ENCODE measurements at places on chromosomes 12 and 14.

GRCh38 chr12:103336940-103337339 is 158.8 kb downstream of the C12orf42 start:
- DNase-seq: no peak

DNA sequence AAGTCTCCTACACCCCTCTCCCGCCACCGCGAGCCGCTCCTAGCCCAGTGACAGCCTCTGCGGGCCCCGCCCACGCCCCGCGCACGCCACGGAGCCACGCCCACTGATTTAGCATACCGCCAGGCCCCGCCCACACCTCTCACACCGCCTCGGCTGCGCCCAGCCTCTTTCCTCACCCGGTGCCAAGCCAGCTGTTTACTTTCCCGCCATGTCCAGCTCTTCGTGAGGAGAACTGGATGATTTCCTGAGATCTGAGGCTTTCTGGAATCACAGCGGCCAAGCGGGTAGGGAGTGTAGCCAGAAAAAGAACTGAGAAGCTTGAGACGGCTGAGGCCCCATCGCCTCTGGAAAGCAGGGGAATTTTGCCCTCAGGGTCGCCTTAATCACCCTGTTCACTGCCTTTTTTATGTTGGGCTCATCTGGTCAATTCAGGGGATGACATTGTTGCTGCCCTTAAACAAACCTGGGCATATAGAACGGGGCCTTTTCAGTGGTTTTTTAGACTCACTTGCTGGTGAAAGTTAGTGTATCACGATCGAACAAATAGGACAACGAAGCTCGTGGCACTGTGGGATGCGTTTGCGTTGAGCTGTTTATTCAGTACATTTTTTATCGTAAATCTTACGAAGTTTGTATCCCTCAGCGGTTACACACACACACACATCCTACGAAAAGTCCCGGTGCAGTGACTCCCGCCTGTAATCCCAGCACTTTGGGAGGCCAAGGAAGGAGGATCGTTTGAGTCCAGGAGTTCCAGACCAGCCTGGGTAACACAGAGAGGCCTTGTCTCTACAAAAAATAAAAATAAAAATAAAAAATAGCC is at the start of gene RNF212B:
TSS of gene RNF212B (plus strand) at position 165 of the 823 bp plus-strand sequence. CDS start 2,410 bp downstream, outside the sequence.
- DNase-seq: peak; percentile 50

DNA sequence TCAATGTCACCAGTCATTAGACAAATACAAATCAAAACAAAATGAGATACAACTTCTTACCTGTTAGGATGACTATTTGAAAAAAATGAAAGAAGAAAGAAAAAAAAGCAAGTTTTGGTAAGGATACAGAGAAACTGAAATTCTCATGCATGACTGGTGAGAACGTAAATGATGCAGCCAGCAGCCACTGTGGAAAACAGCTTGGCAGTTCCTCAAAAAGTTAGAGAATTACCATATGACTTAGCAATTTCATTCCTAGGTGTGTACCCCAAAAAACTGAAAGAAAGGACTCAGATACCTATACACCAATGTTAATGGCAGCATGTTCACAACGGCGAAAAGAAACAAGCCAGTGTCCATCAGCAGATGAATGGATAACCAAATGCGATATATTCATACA is 26.6 kb downstream of the NINJ2 start:
- DNase-seq: peak; percentile 29

GRCh38 chr14:98888927-98889835 is 382.8 kb downstream of the BCL11B start:
- DNase-seq: no peak

DNA sequence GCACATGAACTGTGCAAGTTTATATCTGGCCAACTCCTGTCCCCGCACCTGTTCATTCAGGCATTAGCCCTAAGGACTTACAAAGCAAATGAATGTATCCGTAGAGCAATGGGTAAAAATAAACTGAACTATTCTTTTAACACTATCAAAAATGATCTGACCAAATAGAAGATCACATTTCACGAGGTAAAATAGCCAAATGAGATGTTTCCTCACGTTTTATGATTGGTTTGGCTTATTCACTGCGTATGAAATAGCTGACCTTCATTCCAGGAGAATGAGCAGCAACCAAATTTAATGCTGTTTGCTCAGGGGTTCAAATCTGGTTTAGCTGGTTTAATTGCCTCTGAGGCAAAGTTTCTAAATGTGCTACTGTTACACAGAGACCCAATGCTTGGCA is 216.0 kb upstream of the EEA1 start:
- DNase-seq: no peak

GRCh38 chr14:100467939-100468338 is 119.3 kb downstream of the BEGAIN start:
- DNase-seq: no peak

Data from naive B cell (primary cell).